GM04503 (cell line): ENCODE measurements at places on chromosomes 11 and 22.

- no peak for DNase-seq
Measured at GRCh38 chr22:48342016-48342415, 1485.7 kb downstream of the BRD1 start.

GRCh38 chr22:24696551-24697001 is 77.9 kb downstream of the PIWIL3 start:
- no peak for DNase-seq

GRCh38 chr11:95375886-95376285 is 144.9 kb upstream of the SESN3 start:
- DNase-seq, result peak; percentile 83

GRCh38 chr22:30873661-30874060 is 94.9 kb downstream of the MORC2 start:
- DNase-seq, result no peak

GRCh38 chr11:60165538-60165937 is 17.3 kb downstream of the MS4A6A start:
- no peak for DNase-seq

GRCh38 chr22:30308518-30309230 is 18.1 kb downstream of the TBC1D10A start:
- DNase-seq, result no peak

- no peak for DNase-seq
Measured at GRCh38 chr11:45933131-45933831, 10.8 kb downstream of the LARGE2 start.

DNA sequence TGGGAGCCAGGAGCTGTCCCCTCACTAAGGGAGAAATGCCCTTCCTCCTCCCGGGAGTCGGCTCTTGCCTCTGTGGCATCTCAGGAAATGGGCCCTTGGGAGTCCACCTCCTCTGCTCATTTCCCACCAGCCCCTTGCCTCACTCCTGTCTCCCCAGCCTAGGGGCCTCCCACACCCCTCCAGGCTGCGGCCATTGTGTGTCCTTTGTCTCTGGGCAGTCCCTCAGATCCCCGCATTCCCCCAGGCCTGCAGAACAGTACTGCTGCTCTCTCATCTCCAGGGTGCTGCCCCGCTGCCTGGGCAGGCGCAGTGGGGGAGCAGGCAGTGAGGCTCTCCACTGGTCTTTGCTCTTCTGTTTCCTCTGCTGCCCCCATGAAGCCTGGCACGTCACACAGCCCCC is 25.0 kb downstream of the ADA2 start:
- DNase-seq, result no peak
